ENCODE measurements at places on chromosomes 6 and 20.

GRCh38 chr20:1825938-1826445, 69.2 kb upstream of the SIRPA start:
- no peak for DNase-seq

GRCh38 chr6:142013875-142014495, 118.7 kb upstream of the GJE1 start:
- DNase-seq, result peak; percentile 48

GRCh38 chr6:137701942-137702341, 165.1 kb upstream of the TNFAIP3 start:
- no peak for DNase-seq

- peak; percentile 71 for DNase-seq
Measured at GRCh38 chr6:137799950-137800568, 67.0 kb upstream of the TNFAIP3 start.
